M059J (cell line): ENCODE measurements at places on chromosomes 7 and 10.

DNA sequence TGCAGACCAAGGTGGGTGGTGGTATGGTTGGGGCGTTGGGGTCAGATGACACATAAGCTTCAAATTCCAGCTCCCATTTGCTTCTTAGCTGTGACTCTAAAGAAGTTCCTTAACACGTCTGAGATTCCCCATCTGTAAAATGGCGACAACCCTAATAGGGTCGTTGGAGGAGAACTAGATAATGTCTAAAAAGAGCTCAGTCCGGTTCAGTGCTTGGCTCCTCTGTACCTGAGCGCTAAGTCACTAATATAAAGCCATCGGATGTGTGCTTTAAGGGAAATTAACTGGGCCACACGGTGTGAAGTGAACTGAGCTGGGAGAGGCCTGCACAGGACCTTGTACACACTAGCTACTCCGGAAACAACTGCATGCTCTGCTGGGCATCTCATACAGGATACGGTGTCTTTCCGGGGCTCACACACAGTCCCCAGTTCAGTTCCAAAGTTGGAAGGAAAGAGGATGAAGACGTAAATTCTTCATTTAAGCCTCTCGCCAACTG, 476 bp upstream of the ZFYVE27 start:
- no peak for DNase-seq

GRCh38 chr7:88398459-88398858, 91.8 kb upstream of the STEAP4 start:
- DNase-seq = no peak

DNA sequence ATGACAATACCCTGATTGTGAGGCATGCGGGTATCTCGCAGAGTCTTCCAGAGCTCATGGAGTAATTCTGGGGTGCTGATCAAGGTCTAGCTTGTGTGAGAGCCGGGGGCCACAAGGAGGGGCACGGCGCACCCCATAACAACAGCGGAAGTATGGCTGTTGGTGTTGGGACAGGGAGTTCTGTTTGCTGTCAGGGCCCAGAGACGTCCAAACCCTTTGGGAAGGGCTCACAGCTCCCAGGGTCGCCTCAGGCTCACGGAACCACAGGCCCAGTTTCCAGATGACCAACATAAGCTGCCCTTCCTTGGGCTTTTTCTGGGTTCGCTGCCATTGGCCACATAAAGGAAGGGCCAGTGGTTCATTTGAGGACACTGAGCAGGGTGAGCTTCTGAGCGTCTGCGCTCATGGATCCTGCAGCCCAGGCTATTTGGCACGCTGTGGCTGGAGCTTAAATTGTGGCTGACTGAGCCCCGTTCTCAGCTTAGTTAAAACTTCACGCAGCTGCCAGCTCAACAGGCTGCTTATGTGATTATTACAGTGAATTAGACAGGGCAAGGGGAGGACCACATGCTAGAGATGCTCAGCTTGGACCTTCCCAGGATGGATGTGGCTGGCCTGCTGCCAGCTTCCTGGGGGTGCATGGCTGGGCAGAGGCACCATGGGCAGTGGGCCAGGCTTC, 92.3 kb downstream of the DNAJB6 start:
- DNase-seq = no peak

DNA sequence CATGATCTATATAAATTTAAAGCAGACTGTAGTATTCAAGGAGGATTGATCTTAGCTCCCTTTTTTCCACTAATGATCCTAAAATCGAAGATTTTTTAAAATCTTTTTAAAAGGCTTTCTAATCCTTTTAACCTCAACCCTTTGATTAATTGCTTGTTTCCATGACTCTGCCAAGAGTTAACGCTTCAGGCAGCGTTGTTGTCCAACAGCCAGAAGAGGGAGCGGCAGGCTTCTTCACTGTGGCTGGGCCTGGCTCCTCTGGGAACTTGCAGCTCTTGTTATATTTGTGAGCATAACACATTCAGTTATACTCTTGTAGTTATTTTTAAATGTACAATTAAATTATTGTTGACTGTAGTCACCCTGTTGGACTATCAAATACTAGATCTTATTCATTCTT, 26.3 kb downstream of the CRCP start:
- peak; percentile 73 for DNase-seq

- no peak for DNase-seq
Measured at GRCh38 chr7:150751702-150752101, 14.5 kb downstream of the GIMAP5 start.

GRCh38 chr7:20408467-20408826, 77.7 kb downstream of the ITGB8 start:
- peak; percentile 70 for DNase-seq

GRCh38 chr10:79420974-79421688, 24.3 kb downstream of the ZCCHC24 start:
- no peak for DNase-seq

- DNase-seq = no peak
Measured at GRCh38 chr10:97475936-97476594, 22.2 kb downstream of the MMS19 start.

DNA sequence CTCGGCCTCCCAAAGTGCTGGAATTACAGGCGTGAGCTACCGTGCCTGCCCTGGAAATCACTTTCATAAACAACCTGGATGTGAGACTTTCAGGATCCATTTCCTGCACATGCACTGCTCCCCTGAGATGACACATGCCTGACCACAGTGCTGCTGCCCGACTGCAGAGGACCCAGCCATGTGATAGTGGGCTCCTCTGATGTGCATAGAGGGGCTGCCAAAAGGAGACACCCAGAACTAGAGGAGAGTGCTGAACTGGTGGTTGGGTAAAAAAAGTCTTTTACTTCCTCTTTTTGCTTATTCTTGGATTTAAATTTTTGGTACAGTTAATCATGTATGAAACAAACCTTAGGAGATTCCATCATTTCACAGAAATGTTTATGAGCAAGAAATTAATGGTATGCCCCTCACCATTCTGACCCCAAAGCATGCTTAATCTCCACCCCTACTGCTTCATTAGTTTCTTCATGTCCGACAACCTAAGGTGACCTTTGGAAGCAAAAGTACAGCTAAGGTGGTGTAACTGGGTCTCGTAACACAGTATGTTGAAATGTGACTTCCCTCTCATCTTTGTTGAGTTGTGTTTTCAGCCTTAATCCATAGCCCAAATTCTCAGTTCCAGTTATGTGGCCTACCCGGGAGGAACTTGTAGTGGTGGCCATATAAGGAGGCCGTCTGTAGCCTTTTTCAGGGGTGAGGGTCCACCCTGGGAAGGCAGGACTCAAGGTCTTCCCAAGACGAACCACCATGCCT, 111.1 kb downstream of the RNF216 start:
- DNase-seq = no peak

GRCh38 chr10:89644691-89644966, 413 bp downstream of the PANK1 start:
- DNase-seq = no peak

DNA sequence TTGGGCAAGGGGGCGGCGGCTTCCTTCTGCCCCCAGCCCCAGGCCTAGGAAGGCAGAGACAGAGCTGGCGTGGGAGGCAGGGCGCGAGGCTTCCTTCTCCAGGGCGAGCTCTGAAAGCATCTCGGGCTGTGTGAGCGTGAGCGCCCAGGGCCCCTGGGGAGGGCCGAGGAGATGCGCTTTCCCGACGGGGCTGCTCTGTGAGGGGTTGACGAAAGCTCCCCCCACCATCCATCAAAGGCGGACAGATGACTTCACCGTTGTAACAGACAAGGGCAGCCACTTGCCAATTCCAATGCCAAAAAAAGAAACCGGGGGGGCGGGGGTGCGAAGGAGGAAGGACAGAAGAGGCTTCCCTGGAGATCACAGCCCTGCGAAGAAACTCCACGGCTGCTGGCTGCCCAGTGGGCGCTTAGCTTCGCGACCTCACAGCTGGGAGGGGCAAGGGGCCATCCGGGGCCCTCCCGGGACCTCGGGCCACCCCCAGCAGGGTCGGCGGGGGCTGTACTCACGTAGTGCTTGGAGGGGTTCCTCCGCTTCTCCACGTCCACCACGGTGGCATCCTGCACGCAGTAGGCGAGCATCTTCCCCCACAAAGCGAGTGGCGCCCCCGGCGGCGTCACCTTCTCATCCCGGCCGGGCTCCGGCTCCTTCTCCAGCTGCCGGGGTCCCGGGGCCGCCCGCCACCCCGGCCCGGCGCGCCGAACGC, 537 bp downstream of the SH3PXD2A start:
- peak; percentile 35 for DNase-seq

- no peak for DNase-seq
Measured at GRCh38 chr10:42983591-42983990, 93.3 kb upstream of the RET start.

DNA sequence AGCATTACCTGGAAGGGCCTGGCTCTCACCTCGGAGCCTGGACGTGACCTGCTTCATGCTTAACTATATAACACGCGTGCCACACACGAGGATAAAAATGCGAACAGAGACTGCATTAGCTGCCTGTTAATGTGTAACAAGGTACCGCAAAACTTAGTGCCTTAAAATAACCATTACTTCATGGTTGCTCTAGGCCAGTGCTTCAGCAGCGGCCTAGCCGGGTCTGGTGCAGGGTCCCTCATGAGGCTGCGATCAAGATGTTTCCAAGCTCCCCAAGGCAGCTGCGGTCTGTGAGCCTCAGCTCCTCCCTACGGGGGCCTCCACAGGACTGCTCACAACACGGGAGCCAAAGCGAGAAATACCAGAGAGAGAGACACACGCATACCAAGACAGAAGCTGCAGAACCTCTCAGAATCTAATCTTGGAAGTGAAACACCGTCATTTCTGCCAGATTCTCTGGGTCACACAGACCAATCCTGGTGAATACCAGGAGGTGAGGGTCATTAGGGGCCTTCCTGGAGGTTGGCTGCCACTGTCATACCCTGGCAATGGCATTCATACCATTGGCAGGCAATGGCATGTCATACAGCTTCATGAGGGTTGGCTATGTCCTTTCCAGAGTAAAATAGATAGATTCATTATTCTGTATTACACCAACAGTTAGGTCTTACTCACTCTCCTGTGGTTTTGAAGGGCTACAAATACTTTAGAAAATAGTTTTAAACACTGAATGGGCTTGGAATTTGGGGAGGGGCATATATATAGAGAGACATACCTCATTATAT, 94.5 kb downstream of the HIPK2 start:
- peak; percentile 80 for DNase-seq

DNA sequence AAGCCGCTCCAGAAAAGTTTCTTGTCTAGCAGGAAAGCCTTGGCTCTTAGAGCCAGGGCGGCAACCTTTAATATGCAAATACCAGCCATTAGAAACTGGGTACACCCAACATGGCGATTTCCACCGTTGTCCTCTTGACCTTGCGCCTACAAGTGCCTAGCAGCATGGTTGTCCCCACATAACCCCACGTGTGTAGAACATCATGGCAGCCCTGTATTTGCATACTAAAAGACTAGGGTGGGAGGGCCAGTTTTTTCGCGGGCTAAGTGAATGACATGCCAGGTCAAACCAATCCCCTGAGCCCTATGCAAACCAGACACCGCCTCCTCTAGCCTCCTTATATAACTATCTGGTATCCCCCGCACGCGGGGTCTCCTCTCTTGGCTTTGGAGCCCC, 58.4 kb upstream of the FZD8 start:
- no peak for DNase-seq

DNA sequence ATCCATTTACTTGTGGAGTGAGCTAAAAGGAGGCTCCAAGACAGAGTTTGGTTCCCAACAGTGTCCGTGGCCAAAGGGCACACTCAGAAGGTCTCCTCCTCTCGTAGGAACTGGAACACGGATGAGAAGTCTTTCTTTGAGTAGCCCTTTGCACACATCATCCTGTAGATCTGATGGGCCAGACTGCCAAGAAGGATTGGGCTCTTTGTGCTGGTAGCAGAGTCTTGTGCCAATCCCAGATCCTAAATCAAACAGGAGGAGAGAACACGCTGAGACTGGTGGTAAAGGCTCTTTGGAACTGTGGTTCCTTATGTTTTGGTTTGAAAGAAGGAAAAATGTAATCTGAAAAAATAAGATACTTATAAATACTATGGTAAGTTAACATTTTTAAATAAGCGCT, 136.6 kb downstream of the HIBADH start:
- no peak for DNase-seq
